ENCODE measurements at places on chromosomes 3 and 15.

DNA sequence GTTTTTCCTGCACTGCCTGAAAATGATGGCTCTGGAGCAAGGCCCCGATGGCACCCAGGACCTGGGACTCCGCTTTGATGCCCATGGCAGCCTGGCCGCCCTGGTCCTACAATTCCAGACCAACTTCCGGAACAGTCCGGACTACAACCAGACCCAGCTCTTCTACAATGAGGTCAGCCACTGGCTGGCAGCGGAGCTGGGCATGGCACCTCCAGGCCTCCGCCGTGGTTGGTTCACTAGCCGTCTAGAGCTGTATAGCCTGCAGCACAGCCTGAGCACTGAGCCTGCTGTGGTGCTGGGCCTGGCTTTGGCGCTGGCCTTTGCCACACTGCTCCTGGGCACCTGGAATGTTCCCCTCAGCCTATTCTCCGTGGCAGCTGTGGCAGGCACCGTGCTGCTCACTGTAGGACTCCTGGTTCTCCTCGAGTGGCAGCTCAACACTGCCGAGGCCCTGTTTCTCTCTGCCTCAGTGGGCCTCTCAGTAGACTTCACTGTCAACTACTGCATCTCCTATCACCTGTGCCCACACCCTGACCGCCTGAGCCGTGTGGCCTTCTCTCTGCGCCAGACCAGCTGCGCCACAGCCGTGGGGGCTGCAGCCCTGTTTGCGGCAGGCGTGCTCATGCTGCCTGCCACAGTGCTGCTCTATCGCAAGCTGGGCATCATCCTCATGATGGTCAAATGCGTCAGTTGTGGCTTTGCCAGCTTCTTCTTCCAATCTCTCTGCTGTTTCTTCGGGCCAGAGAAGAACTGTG lies 10.9 kb downstream of the DISP2 start:
- DNase-seq, result no peak

DNA sequence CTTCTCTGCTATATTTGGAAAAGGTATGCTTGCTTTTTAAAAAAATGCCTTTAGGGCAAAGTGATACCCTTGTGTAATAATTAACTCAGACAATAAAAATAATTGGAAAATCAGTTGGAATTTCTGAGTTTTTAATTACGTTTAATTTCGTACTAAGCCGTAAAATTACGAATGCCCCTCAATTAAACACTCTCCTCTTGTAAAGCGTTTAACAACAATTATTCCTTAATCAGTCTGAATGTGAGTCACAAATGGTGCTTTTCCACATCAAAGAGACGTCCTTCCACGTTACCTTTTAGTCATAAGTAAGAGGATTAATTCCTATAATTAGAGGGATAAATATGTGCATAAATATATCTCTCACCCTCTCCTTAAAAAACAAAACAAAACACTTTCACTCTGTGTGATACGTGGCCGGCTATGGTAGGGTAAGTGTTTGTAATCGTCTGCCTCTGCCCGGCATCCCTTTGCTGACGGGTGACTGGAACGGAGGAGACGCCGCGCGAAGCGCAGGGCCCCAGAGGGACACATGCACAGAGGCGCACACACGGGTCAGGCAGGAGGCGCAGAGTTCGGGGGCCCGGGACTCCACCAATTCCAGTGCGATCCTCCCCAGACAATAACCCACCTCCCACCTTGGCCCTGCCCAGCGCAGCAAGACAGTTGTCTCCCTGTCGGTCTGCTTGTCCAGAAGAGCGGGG lies 9.7 kb upstream of the MEIS2 start:
- peak; percentile 41 for DNase-seq

DNA sequence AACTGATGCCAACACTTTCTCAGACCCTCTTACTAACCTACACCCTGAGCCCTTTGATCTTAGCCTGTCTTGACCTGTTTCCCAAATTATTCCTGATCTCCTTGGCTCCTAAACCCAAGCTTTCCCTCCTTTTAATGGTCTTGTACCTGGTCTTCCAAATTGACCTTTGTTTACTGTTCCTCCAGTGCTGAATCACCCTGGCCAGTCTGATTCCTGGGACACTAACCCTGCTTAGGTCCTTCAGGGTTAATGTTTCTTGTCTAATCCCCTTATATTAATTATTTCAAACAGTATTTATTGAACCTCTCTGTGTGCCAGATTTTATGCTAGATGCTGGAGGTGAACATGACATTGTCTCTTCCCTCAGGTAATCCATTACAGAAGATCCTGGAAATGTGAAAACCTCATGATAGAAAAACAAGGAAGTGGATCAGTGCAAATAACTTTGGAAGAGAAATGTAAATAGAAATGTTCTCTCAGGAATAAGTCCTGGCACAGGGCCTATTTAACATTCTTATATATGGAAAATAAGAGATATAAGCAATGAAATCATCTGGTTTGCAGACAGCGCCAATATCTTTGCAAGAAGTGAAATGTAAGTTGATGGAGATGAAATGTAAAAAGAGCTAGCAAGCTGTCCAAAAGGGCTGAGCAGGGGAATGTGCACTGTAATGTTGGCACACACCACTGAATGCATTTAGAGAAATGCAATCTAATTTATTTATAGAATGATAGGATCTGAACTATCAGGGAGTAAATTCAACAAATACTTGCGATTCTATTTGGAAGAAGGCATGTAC lies 20.7 kb downstream of the HGD start:
- DNase-seq, result no peak

DNA sequence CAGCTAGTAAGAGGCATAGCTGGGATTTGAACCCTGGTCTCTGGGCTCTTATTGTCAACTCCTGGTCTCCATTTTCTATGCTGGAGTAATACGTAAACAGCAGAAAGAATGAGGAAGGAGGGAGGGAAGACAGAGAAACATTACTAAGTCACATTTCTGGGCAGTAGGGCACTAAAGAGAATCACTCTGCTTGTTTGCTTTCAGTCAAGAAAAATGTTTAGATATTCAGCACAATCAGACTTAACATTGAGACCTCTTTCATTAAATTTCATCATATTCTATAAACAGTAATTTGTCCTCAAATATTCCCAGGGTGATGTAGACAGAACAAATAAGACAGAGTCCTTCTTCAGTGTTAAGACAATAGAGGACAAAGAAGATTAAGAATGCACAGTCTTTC lies 67.7 kb upstream of the BNC1 start:
- DNase-seq, result no peak

DNA sequence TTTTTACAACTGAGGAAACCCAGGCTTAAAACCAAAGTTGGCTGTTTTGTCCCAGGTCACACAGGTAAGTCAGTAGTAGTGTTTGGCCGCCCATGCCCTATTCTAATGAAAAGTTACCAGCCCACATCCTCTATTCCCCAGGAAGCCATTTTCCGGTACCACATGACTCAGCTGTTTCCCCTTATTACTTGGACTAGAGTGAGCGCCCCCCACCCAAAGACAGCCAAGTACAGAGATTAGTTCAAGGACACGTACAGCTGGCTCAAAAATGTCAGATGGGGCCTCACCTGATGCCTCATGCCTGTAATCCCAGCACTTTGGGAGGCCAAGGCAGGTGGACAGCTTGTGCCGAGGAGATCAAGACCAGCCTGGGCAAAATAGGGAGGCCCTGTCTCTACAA lies 8.5 kb upstream of the KLHL6 start:
- no peak for DNase-seq

DNA sequence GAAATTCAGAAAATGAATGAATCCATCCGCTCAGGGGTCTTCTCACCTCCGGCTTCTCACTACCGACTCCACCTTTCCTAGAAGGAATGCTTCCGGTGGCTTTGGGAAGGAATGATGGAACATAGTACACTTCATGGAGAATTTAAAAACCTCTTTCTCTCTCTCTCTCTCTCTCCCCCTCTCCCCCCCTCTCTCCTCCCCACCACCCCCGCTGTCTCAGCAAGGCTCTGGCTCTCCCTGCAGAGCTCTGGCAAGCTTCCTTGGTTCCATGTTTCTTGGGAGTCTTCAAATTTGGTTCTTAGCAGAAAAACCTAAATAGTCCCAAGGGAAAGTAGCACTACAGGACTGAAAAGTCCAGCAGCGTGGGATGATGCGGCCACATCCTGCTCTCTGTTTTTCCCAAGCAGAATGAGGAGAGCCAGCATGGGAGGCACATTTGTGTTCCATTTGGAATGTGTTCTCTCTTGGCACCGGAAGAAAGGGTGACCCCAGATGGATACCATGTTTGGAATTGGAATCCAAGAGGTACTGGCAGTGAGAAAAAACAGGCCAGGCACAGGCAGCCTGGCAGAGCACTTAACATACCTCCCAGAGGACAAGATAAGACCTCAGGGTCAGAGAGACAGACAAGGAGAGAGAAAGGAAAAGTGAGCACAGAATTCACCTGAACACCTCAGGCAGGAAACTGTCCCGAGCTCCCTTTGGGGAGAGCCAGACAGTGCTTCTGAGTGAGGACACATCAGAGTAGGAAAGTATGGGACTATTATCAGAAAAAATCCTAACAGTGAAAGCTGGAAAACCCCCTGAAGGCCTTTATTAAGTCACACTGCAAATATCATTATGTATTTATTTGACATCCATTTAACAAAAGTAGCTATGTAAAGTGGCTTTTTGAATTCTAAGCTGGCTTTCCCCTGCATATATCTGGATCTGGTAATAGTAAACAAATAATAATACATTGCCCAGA lies at the start of gene POPDC2:
TSS of gene POPDC2 (minus strand) at position 116 of the 967 bp plus-strand sequence. CDS start 166 bp downstream, outside the sequence.
- peak; percentile 28 for DNase-seq

- no peak for DNase-seq
Observed at GRCh38 chr3:60809857-60810610, 441.2 kb downstream of the FHIT start.

DNA sequence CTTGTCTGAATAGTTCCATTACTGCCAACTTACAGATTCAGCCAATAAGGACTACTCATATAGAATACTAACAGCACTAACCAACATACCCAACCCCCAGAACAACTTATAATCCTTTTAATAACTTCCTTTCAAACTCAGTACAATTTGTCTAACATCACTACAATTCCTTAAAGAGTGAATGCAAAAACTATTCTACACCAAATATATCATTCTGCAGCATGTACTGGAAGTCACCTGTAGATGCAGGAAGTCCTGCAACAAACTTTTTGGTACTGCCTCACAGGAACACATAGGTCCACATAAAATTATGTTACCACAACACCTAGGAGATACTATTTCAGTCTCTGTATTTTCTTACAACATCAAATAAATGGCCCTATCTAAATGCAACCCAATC lies 2.1 kb downstream of the CCNL1 start:
- no peak for DNase-seq

GRCh38 chr3:15273227-15273626 lies 59.2 kb downstream of the SH3BP5 start:
- DNase-seq, result no peak

GRCh38 chr3:50515565-50516439 lies 12.4 kb upstream of the CACNA2D2 start:
- DNase-seq, result no peak

DNA sequence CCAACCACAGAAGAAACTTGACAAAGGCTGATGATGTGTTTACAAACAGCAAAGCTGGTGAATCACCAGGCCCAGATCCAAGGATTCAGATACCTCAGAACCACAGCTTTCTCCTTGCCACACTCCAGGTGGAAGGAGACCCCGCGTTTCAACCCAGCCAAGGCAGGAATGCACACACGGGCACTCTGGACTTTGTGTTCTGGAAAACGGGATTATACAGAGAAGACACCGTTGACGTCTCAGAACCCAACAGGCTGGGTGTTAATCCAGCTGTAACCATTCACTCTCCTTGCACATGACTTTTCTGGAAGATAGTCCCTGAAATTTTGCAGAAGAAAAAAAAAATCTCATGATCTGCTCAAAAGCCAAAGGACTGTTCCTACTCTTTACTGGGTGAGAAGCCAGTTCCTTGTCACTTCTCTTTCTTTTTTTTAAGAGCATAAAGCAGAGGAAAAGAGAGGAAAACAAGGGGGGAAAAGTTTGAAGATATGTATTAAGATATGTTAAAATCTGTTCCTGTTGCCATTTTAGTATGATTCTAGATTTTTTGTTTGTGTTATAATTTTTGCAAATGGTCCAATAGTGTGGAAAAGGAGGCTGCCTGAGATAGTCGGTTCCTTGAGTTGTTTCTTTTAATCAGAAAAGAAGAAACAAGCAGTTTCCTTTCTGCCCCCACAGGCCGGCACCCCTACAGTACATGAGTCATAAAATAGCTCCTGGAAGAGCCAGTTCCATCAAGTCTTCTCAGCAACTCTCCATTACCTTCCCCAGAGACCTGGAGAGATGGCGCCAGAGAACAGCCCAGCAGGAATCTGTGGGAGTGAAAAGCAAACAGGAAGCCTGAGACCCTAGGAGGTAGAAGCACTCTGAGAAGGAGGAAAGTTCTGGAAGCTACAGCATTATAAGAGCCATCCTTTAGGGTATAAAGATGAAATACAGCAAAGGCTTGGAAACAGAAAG lies 73.1 kb downstream of the RORA start:
- peak; percentile 81 for DNase-seq

GRCh38 chr15:40892447-40893012 lies 1.7 kb upstream of the VPS18 start:
- DNase-seq, result no peak

DNA sequence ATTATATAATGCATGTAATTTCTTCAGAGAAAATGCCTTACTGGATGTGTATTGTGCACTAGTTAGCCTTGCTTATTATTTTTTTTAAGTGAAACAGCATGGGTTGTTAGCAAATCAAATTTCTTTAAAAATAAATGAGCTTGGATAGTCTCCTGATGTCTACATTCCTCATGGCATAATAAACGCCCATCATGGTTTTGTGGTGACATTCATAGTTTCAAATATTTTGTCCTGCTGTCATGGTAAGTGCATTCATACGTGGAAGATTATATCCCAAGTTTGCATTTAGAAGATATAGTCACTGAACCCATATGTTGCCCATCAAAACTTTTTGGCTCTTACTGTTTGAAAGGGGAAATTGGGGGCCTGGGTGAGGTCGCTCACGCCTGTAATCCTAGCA lies 130.7 kb downstream of the ALCAM start:
- DNase-seq, result no peak

- DNase-seq, result no peak
Observed at GRCh38 chr15:72827226-72827625, 43.7 kb upstream of the ADPGK start.

GRCh38 chr3:185998136-185998535 lies 60.3 kb upstream of the TRA2B start:
- DNase-seq, result no peak

GRCh38 chr15:48330105-48330785 lies 984 bp upstream of the DUT start:
- no peak for DNase-seq

- no peak for DNase-seq
Observed at GRCh38 chr3:184050217-184050847, 2.5 kb upstream of the HTR3C start.

- DNase-seq, result peak; percentile 54
Observed at GRCh38 chr15:45635191-45635638, 386 bp downstream of the SQOR start.

- no peak for DNase-seq
Observed at GRCh38 chr15:81025721-81026370, 25.1 kb downstream of the TLNRD1 start.

- no peak for DNase-seq
Observed at GRCh38 chr3:174168538-174169254, 690.4 kb upstream of the NAALADL2 start.

GRCh38 chr3:168959731-168960130 lies 703.8 kb downstream of the MECOM start:
- no peak for DNase-seq

- no peak for DNase-seq
Observed at GRCh38 chr3:145639003-145639606, 521.9 kb downstream of the PLOD2 start.
